ENCODE measurements at places on chromosomes 7 and 10. TPM values are rescaled to one million over a fixed set of nuclear protein-coding genes. Genes with fewer than 3 reads are reported as not detected.

SH2D4B gene
- total RNA-seq: not detected

CFAP46 gene
- not detected for total RNA-seq

DAGLB gene
- total RNA-seq: 18.4 TPM

- DNase-seq: no peak
These were observed 51.8 kb downstream of the ARHGAP22 start for GRCh38 chr10:48552946-48553564.

GRCh38 chr7:106659166-106659962, 1.6 kb downstream of the CCDC71L start:
- DNase-seq: no peak

- DNase-seq: no peak
These were observed 51.9 kb upstream of the TCERG1L start for GRCh38 chr10:131363416-131363815.

CALCR gene
- total RNA-seq: not detected

DNA sequence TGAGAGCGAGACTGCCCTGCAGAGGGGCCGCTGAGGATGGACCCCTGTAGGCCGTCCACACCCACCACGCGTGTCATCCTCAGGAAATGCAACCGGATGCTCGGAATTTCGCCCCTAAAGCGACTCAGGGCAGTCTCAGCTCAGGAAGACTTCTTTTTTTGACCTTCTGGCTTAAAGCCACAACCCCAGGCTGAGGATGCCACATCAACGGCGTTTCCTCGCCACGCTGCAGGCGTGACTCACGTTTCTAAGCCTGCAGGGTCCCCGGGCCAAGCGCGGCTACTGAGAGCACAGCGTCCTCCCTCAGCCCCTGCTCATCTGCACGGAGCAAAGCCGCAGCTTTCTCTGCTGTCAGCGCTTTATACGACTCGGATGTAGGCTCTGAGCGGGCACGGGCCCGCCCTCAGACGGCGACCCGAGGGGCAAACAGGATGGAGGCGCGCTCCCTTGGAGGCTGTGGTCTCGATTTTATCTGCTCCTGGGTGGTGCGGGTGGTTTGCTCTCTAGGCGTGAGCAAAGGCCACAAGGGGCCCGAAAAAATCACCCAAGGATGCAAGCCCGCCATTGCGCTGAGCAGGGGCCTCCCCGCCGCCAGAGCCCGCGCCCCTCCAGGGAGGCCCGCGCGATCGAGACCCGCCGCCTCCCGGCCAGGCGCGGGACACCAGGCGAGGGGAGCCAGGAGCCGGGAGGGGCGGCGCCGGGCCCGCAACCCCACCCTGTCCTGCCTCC, 726 bp upstream of the INSIG1 start:
- peak; percentile 66 for DNase-seq

DNA sequence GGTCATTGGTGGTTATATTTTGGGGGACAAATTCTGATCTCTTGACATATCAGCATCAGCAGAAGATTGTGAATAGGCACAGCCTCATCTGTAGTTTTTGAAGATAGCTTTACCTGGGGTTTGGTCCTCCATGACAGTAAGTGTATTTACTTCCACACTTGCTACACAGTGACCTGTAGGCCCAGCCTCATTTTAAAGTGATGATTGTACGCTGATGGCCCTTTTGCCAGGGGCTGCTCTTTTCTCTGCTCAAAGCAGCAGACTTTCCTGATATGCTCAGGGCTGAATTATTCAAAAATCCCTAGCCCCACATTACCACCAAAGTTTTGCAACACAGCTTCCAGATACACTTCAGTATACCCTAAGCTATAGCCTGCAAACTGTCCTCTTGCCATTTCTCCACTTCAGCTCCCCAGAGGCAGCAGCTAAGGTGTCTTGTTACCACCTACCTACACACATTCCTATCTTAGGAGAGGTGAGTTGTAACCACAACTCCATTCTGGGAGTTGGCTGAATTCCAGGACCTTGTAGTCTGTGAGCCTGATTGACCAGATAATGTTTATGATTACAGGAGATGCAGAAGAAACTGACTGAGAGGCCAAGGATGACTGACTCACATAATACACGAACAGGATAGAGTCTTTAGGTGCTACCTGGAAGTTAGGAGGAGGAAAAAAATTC, 6.0 kb downstream of the ASB4 start:
- DNase-seq: peak; percentile 10

DNA sequence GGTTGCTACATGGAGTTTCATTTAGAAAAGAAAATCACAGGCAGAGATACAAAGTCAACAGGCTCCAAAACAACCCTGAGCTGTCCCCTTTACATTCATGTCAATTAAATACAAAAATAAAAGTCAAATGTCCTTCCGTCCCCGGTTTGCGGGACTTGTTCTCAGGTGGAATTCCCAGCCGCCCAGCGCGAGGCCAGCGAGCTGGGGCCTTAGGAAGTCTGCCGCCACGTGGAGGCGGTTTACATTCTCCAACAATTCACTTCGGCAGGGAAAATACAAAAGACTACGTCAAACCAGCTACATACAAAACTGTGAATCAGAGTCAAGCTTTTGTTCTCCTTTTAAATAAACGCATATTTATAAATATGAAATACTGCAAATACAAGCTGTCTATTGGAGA, 25.3 kb upstream of the DDC start:
- DNase-seq: no peak

ANKRD30A gene
- not detected for total RNA-seq

GRCh38 chr7:119436882-119437281, 836.1 kb upstream of the KCND2 start:
- DNase-seq: no peak

ZPBP gene
- total RNA-seq: not detected

GRCh38 chr10:123863183-123863575, 28.4 kb downstream of the CPXM2 start:
- DNase-seq: no peak

CFAP43 gene
- 0.32 TPM for total RNA-seq

DNA sequence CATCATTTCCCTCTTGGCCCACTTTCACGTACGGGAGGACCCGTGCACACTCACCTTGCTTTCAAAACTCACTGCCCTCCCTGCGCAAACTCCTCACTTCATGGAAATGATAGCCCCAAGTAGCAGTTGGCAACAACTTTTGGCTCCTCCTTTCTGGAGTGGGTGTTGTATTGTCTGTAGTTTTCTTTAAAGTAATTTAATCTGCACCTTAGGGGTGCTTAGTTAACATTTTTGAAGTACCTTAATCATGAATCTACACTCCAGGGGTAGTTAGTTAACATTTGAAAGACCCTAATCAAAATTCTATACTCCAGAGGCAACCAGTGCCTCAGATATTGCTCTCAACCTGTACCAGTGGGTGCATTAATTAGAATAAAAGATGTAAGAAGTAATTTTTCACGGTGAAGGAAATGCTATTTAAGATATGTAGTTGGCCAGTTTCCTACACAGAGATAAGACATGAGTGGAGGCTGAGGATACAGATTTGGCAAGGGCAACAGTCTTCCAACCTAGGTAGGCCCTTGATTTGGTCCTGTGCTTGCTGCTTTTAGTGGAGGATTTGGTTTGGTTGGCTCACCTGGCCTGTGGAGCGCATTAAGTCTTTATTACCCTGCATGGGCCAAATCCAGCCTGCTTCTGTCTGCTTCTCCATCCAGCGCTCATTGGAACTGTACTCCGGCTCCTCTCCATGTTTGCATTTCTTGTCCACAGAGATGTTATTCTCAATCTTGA, 93.0 kb downstream of the EXOC4 start:
- DNase-seq: no peak

DNA sequence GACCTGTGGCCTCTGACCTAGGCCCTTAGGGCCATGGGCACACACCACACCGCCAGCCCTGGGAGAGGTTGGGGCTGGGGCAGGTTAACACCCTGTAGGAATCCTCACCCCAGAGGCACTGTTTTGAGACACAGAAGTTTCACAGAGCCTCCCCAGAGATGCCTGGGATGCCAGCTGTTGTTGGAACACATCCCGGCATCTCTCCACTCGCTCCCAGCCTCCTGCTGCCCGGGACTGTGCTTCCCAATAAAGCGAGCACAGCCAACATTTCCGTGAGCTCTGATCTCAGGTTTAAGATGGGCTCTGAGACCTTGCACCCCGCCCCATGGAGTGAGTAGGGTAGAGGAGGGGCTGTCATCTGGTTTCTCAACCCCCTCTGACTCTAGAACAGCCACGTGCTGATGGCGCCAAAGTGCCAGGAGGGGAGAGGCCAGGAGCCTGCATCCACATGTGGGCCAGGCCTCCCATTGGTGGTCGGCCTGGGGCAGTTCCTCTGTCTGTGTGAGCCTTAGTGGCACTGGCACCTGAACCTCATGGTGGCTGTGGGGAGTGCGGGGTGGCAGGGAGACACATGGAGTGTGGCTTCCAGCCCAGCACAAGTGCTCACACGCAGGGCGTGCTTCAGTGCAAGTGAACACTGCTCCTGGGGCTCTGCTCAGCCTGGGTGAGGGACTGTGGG, 54.7 kb downstream of the RASGEF1A start:
- peak; percentile 11 for DNase-seq

DNA sequence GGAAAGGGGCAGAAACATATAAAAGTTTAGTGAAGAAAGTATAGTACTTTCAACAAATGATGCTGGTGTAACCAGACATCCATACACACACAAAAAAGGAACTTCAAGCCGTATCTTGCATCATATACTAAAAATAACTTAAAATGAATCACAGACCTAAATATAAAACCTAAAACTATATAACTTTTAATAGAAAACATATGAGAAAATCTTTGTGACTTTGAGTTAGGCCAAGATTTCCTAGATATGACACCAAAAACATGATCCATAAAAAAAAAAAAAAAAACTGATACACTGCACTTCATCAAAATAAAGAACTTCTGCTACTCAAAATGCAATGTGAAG, 40.9 kb downstream of the NUDCD3 start:
- no peak for DNase-seq

- DNase-seq: no peak
These were observed 2.5 kb downstream of the SLK start for GRCh38 chr10:103969436-103969835.

GRCh38 chr7:102024005-102024768, 206.8 kb downstream of the CUX1 start:
- no peak for DNase-seq

GRCh38 chr10:2828741-2829140, 238.6 kb upstream of the PFKP start:
- no peak for DNase-seq

Measured in mucosa of descending colon (tissue), 3 donors.